T-cell (primary cell): ENCODE measurements at places on chromosomes 7 and 10. TPM values are rescaled to one million over a fixed set of nuclear protein-coding genes. Genes with fewer than 3 reads are reported as not detected.

Gene GSTO2
- total RNA-seq, result 2.4 TPM

Gene AKR1D1
- total RNA-seq, result not detected

Gene NME8
- total RNA-seq, result 0.39 TPM

Gene GIMAP7
- 430 TPM for total RNA-seq

Gene NEUROD6
- not detected for total RNA-seq

Gene TFPI2
- total RNA-seq, result not detected

Gene PNLIP
- total RNA-seq, result 3.1 TPM

Gene CLDN4
- not detected for total RNA-seq

- no peaks in the 10 kb centered on the region for H3K36me3 ChIP-seq
- H3K27ac ChIP-seq, result no peak overlapping the region
- no peak overlapping the region for H3K4me3 ChIP-seq
- no peaks in the 10 kb centered on the region for H3K27me3 ChIP-seq
- no peaks in the 10 kb centered on the region for H3K4me1 ChIP-seq
These were observed 72.9 kb upstream of the NAMPT start for GRCh38 chr7:106357675-106358074.

- H3K27ac ChIP-seq, result no peak overlapping the region
- DNase-seq, result no peak
- no peak overlapping the region for H3K4me3 ChIP-seq
- H3K27me3 ChIP-seq, result peaks cover 12% of the 10 kb centered on the region
These were observed 35.3 kb downstream of the BLNK start for GRCh38 chr10:96236090-96236478.

- H3K4me3 ChIP-seq, result peak overlapping the region; percentile 59
- peak overlapping the region; percentile 93 for H3K27ac ChIP-seq
- H3K36me3 ChIP-seq, result peaks cover 5% of the 10 kb centered on the region
- DNase-seq, result no peak
- H3K27me3 ChIP-seq, result no peaks in the 10 kb centered on the region
- peaks cover 51% of the 10 kb centered on the region for H3K4me1 ChIP-seq
These were observed 451 bp downstream of the SRRT start for GRCh38 chr7:100875356-100875751.

GRCh38 chr7:139054101-139054500 lies 18.3 kb upstream of the ZC3HAV1L start:
- H3K36me3 ChIP-seq, result peaks cover 95% of the 10 kb centered on the region
- no peak overlapping the region for H3K27ac ChIP-seq
- H3K27me3 ChIP-seq, result no peaks in the 10 kb centered on the region
- no peak for DNase-seq

- no peak overlapping the region for H3K27ac ChIP-seq
- no peak for DNase-seq
- peaks cover 14% of the 10 kb centered on the region for H3K4me1 ChIP-seq
- H3K27me3 ChIP-seq, result no peaks in the 10 kb centered on the region
These were observed 18.9 kb downstream of the PRF1 start for GRCh38 chr10:70583669-70584037.

- no peaks in the 10 kb centered on the region for H3K4me1 ChIP-seq
- DNase-seq, result no peak
- H3K27me3 ChIP-seq, result peaks cover 3% of the 10 kb centered on the region
- no peaks in the 10 kb centered on the region for H3K36me3 ChIP-seq
These were observed 7.6 kb upstream of the ENTPD1 start for GRCh38 chr10:95748349-95748748.

- H3K36me3 ChIP-seq, result no peaks in the 10 kb centered on the region
- no peak for DNase-seq
- no peaks in the 10 kb centered on the region for H3K4me1 ChIP-seq
- H3K4me3 ChIP-seq, result no peak overlapping the region
- no peak overlapping the region for H3K27ac ChIP-seq
These were observed 52.3 kb upstream of the SLC35B4 start for GRCh38 chr7:134368851-134369544.

GRCh38 chr7:104700336-104700735 lies 313.7 kb upstream of the KMT2E start:
- no peaks in the 10 kb centered on the region for H3K36me3 ChIP-seq
- H3K27me3 ChIP-seq, result no peaks in the 10 kb centered on the region
- no peak overlapping the region for H3K27ac ChIP-seq
- DNase-seq, result no peak

DNA sequence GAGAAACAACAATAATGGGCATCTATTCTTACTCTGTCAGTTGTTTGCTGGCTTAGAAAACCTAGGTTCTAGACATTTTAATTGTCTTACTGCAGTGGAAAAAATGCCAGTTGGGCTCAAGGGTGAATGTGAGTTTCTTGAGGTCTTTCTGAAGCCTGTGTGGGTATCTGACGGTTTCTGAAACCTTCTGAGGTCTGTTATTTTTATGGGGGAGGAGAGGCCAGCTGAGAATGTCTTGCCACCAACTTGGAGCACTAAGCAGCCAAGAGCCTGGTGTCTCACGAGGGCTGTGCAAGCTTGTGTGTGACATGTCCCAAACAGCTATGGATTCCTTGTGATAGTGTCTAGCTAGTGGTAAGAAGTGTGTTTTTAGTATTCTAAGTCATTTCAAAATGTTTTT lies 24.2 kb upstream of the DDC start:
- H3K36me3 ChIP-seq, result no peaks in the 10 kb centered on the region
- H3K27me3 ChIP-seq, result no peaks in the 10 kb centered on the region
- no peak overlapping the region for H3K4me3 ChIP-seq
- DNase-seq, result no peak

GRCh38 chr10:95246582-95247051 lies 44.2 kb downstream of the PDLIM1 start:
- H3K27me3 ChIP-seq, result no peaks in the 10 kb centered on the region
- no peaks in the 10 kb centered on the region for H3K36me3 ChIP-seq
- DNase-seq, result peak; percentile 56
- H3K4me3 ChIP-seq, result no peak overlapping the region
- H3K27ac ChIP-seq, result no peak overlapping the region
- no peaks in the 10 kb centered on the region for H3K4me1 ChIP-seq

GRCh38 chr7:80584778-80585177 lies 53.7 kb upstream of the CD36 start:
- no peaks in the 10 kb centered on the region for H3K36me3 ChIP-seq
- H3K27me3 ChIP-seq, result no peaks in the 10 kb centered on the region
- no peaks in the 10 kb centered on the region for H3K4me1 ChIP-seq
- H3K27ac ChIP-seq, result no peak overlapping the region
- H3K4me3 ChIP-seq, result no peak overlapping the region

- H3K4me3 ChIP-seq, result peak overlapping the region; percentile 15
- H3K27ac ChIP-seq, result no peak overlapping the region
- H3K36me3 ChIP-seq, result no peaks in the 10 kb centered on the region
- H3K4me1 ChIP-seq, result no peaks in the 10 kb centered on the region
- no peak for DNase-seq
These were observed 113.6 kb upstream of the NFE2L3 start for GRCh38 chr7:26038201-26038990.

DNA sequence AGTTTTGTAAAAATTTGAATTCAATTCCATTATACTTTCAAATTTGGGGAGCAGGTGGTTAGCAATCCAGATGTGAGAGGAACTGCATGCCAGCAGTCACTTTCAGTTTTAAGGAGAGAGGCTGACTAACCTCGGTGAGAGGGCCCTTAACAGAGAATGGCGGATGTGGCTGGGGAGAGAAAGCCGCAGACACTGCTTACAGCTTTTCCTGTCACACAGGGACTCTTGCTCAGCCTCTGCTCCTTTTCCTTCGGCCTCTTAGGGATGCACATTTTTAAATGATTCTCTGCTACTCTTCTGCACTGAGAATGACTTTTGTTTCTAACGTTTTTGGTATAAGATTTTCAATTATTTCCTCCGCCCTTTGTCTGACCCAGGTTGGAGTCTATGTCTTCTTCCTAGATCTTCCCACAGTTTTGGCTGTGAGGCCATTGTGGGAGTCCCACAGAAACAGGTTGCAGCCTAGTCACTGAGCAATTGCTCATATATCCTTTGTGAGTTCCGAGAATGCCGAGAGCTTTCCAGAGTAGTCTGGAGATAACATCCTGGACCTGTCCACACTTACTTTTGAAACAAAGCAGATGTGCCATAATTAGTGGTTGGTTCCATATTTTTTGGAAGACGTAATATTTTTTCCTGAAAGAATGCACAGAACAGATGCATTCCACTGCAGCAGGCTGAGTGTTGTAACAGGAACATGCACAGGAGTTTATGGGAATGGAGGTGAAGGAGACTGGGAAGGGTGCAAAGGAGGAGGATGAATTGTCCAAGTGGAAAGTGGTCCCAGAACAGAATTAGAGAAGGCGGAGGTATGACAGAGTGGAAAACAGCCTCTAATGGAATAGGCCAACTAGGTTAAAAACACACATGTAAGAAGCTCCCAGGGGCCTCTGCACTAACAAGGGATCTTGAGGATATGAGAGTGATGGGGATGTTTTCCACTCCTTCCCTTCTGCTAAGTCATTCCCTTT lies 168.0 kb upstream of the ZNF32 start:
- H3K27ac ChIP-seq, result peak overlapping the region; percentile 37
- no peaks in the 10 kb centered on the region for H3K27me3 ChIP-seq
- H3K36me3 ChIP-seq, result no peaks in the 10 kb centered on the region
- H3K4me3 ChIP-seq, result no peak overlapping the region

- no peak for DNase-seq
- H3K27me3 ChIP-seq, result peaks cover 3% of the 10 kb centered on the region
- H3K36me3 ChIP-seq, result no peaks in the 10 kb centered on the region
- H3K4me1 ChIP-seq, result no peaks in the 10 kb centered on the region
These were observed 121.1 kb upstream of the ZEB1 start for GRCh38 chr10:31197886-31198285.
